Stimulated activated CD8-positive, alpha-beta memory T cell treated with anti-CD3 and anti-CD28 coated beads, Interleukin-15, amount 100 ng/mL, for 48 hours (primary cell): ENCODE measurements at places on chromosomes 11 and 22.

DNA sequence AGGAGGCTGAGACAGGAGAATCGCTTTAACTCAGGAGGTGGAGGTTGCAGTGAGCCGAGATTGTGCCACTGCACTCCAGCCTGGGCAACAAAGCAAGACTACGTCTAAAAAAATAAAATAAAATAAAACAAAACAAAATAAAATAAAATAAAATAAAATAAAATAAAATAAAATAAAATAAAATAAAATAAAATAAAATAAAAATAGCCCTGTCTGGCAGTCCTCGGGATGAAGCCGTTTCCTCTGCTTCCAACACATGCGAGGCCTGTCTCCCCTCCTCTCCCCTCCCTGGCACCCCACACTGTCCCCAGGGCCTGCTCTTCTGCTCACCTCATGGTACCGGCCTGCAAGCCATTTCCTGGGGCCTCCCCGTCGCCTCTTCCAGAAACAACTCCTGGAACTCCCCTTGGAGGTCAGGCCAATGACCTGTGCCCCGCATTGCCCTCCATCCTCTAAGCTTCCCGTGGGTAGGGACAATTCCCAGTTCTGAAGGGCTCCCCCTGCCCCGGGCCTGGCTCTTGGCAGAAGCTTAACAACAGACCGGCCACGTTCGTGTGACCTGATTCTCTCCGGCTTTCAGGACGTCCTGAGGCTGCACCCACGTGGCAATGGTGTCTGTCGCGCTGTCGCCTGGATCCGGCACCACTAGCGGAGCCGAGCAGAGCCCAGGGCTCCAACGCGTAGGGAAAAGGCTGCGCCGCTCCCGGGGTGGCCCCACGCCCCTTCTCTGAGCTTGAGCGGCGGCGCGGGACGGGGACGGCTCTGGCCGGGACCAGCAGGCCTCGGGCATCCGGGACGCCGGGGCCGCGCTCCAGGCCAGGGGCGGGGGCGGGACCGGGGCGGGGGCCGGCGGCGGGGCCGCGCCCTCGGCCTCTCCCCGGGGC is 456 bp upstream of the PARVB start:
- DNase-seq = peak; percentile 25

- DNase-seq = no peak
Observed at GRCh38 chr11:122679466-122679865, 23.9 kb downstream of the UBASH3B start.

- DNase-seq = no peak
Observed at GRCh38 chr22:20937794-20938671, 20.8 kb downstream of the CRKL start.

DNA sequence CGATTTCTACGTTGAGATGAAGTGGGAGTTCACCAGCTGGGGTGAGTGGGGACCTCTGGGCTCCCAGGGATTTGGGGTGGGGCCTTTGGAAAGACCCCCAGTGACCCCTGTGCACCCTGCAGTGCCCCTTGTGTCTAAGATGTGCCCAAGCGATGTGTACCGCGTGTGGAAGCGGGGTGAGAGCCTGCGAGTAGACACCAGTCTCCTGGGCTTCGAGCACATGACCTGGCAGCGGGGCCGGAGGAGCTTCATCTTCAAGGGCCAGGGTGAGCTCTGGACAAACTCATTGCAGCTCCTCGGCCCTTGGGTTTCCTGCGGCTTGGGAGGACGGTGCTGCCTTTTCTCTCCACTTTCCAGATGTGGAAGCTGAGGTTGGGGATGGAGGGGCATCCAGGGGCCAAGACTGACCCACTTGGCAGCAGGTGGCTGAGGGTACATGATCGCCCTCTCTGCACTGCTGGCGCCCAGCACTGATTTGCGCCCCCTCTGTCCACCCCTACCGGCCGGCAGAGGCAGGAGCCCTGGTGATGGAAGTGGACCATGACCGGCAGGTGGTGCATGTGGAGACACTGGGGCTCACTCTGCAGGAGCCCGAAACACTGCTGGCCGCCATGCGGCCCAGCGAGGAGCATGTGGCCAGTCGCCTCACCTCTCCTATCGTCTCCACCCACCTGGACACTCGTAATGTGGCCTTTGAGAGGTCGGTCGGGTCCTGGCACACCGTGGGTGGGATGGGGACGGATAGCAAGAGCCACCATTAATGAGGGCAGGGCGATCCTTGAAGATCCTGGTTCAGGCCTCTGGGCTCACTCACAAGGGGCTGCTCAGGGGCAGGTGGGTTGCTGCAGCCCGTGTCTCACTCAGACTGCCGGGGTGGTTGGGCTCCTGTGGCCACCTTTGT is 2.6 kb downstream of the ANKRD13D start:
- DNase-seq = no peak

- no peak for DNase-seq
Observed at GRCh38 chr11:10925149-10925926, 67.5 kb upstream of the ZBED5 start.

DNA sequence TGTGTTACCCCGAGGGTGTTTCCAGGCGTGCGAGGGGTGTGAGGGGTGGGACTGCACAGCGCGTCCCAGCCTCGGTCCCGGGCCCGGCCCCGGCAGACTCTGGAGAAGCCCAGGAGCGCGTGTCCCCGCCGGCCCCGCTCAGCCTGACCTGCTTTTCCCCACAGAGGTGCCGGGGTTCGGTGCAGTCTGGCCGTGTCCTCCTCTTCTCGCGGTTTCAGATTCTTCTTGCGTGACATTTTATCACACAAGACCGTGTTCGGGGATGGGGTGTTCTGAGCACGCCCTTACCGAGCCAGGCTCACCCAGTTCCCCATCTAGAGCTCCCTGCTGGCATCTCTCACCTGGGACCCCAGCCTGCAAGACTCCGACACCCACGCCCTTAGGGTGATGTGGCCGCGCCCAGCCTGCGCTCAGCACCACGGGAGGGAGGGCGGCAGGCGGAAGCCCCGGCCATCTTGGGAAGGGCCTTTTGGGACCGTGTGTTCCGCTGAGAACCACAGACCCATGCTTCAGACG is 775.6 kb downstream of the BRD1 start:
- DNase-seq = peak; percentile 45

- DNase-seq = no peak
Observed at GRCh38 chr11:69204246-69204940, 48.7 kb downstream of the SMIM38 start.

DNA sequence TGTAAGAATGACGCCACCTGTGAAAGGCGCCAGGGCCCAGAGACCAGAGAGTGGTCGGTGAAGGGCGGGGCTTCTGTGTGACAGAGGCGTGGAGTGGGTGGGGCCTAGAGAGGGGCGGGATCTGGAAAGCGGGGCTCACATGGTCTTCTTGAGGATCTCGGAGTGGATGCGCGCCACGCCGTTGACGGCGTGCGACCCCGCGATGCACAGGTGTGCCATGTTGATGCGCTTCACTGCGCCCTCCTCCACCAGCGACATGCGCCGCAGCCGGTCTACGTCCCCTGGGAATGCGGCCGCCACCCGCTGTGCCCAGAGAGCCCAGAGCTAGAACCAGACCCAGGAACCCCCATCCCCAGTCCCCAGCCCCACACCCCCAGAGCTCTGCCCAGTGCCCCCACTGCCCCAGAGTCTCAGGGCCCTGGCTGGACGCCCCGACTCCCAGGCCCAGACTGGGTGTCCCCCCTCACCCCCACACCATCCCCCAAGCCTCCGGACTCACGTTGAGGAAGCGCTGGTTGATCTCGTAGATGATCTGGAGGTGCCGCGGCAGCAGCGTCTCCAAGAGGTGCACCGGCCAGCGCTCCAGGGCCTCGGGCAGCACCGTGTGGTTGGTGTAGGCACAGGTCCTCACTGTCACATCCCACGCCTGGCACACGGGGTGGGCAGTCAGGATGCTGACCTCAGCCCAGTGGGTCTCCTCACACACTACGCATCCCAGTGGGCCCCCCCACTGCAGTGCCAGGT is 6.2 kb downstream of the PYGM start:
- no peak for DNase-seq

DNA sequence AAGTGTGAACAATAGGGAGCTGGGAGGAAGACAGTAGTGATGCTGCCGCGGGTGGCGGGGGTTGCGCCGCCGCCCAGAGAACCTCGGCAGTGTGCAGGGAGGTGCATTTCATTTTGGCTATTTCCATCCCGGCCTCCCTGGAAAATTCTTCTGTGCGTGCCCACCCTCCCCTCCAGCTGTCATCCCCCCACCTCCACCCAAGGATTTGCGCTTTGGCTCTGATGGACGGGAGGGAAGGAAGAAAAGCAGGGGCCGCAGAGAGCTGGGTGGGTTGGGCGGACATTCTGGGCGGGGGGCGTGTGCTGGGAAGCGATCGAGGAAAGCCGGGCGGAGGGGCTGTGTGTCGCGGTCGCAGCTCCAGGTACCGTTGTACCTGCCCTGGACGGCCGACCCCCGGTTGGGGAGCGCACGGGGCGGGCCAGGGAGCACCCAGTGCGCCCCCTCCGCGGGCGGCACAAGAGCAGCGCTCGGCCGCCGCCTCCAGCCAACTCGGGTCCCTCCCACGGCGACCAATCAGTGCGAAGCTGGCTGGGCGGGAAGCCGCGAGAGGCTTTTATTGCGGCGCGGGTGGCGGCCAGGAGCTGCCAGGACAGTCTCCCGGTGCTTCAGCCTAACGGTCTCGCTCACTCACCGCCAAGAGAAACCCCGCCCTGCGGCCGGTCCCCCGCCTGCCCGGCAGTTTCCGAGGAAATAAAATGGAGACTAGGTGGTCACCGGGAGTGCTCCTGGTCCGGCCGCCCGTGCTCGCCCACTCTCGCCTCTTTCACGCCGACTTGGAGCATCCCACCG is 1.6 kb downstream of the NCAM1 start:
- no peak for DNase-seq

DNA sequence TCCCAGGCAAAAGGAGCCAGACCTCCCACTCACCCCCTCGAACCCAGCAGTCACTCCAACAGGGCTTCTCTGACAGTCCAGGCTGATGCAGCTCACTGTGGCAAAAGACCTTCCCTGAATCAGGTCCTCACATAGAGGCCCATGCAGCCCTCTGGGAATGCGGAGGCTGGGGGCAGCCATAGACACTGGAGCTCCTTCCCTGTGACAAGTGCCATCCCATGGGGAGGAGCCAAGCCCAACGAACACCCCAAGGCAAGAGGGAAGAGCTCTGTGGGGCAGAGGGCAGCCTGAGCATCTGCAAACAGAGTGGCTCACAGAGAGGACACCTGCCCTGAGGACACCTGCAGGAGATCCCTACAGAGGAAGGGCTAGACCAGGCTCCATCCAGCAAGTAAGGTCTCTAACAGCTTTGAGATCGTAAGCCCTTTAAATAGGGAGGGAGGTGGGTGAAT is at the start of gene LINC01488:
Gene LINC01488, plus strand, starts transcription at position 271 of the 452 bp plus-strand sequence.
- no peak for DNase-seq

DNA sequence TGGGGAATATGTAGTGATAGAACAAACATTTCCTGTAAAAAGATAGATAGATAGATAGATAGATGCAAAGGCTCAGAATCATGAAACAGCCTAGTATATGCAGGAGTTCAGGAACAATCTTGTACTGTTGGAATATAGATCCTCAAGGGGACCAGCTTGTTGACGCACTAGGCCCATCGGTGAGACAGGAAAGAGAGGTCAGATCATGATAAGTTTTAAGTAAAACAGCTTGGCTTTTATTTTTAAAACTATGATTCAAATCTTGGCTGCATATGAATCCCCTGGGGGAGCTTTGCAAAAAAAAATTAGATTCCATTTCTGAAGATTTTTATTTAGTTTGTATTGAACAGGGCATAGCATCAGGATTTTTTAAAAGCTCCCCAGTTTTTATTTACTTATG is 185.8 kb downstream of the TRPC6 start:
- no peak for DNase-seq

GRCh38 chr11:6127881-6128280 is 20.4 kb downstream of the OR56B4 start:
- no peak for DNase-seq

DNA sequence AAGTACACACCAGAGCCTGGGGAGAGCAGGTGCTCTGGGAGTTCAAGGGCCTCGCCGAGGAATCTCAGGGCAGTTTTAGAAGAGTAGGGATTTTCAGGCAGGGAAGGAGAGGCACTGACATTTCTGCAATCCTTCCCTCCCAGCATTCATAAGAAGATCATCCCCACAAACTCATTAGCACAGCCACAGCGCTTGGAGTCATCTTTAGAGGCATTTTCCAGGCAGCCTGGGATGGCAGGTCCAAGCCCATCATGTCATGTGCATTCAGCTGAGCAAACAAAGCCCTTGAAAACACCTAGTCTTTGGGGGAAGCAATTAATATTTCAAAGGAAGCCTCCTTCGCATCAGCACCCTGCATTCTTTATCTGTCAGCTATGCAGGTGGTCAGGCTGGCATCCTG is 43.8 kb downstream of the MAP6 start:
- no peak for DNase-seq
